ENCODE measurements at places on chromosomes 12 and 14.
A peak's percentile ranks its signal among the peaks of the same experiment; 100 is the strongest.

DNA sequence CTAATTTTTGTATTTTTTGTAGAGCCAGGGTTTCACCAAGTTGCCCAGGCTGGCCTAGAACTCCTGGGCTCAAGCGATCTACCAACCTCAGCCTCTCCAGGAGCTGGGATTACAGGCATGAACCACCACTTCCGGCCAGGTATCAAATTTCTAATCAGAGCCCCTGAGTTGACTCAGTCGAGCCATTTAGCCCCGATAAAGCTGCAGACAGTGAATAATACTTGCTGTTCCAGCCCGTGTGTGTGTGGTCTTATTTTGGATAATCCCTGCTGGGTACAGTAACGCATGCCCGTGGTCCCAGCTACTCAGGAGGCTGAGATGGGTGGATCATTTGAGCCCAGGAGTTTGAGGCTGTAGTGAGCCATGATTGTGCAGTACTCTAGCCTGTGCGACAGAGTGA is 57.0 kb downstream of the TEAD4 start:
- DNase-seq, result no peak

- no peak for DNase-seq
Measured at GRCh38 chr14:35789651-35790050, 19.4 kb downstream of the RALGAPA1 start.

- peak; percentile 62 for DNase-seq
Measured at GRCh38 chr14:95523815-95524448, 7.5 kb upstream of the SYNE3 start.

DNA sequence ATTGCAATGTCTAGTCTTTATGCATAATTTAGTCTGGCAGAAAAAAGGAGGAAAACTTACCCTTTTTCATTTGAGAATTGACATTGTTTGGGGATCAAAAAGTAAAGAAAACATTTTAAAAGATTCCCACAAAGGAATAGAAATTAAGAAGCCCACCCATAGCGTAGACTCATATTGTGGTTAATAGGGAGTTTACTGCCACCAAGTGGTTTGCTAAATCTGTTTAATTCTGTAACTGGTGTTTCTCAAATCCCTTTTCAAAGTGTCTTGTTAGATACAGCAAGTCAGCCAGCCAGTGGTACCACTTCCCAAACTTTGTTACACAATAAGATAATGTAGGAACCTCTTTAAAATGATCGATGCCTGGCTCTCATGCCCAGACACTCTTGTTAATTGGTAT is 180.3 kb downstream of the IPO8 start:
- DNase-seq, result no peak

DNA sequence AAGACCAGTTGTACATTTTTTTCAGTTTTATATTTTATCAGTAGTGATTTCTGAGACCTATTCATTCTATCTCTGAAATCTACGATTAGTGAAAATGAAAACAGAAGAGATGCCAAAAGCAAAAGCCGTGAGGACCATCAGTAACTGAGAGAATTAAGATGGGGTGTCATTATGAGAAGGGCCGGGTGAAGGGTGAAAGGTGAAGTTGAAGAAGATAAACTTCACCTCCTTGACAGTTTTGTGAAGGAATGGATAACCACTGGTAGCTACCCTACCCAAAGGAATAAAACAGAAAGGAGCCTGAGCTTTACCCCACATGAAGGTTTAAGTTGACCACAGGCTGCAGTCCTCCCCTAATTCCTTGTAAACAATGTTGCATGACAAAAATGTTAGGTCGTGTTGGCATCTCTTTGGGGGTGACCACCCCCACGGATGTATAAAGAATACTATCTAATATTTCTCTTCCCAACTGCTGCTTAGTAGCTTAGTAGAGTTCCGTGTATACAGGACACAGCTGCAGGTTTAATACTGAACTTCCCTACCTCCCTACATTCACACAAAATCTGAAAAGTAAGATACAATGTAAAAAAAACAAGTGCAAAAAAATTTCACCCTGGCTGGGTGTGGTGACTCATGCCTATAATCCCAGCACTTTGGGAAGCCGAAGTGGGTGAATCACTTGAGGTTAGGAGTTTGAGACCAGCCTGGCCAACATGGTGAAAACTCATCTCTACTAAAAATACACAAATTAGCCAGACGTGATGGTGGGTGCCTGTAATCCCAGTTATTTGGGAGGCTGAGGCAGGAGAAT is 23.9 kb downstream of the GPR19 start:
- no peak for DNase-seq

Measured in NCI-H2107 (cell line).